Right lobe of liver (tissue), 6 donors: ENCODE measurements at places on chromosomes 3 and 15.
A peak's percentile ranks its signal among the peaks of the same experiment; 100 is the strongest.

GRCh38 chr3:196149375-196149774 lies 61.8 kb downstream of the ZDHHC19 start:
- H3K27me3 ChIP-seq = no peaks in the 10 kb centered on the region
- no peak for DNase-seq
- H3K4me3 ChIP-seq = no peak overlapping the region
- H3K27ac ChIP-seq = no peak overlapping the region
- no peaks in the 10 kb centered on the region for H3K36me3 ChIP-seq
- H3K4me1 ChIP-seq = no peaks in the 10 kb centered on the region

DNA sequence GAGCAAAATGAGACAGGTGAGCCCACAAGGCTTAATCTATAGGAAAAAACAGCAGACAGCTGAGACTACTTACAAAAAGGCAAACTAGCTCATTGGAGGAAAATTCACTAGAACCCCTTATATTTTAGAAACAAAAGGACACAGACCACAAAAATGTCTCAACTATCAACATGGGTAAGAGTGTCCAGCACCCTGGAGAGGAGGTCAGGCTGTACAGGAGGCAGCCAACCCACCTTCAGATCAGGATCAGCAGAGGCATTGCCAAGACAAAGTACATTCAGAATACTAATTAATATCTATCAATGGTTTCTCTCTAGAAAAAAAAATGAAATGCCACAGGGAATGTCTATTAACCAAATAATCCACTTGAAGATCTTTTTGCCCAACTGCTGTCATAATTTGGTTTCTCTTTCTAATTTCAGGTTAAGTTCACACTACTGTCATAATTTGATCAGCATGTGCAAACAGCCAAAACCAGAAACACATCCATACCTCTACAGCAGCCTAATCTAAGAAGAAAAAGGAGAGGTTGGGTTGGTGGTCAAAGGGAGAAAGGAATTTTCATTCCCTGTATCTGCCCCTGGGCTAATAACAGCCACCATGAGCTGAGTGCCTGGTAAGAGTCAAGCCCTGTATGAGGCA lies 26.0 kb upstream of the THBS1 start:
- H3K27me3 ChIP-seq = no peaks in the 10 kb centered on the region
- H3K36me3 ChIP-seq = no peaks in the 10 kb centered on the region
- no peak for DNase-seq
- H3K27ac ChIP-seq = no peak overlapping the region
- H3K4me1 ChIP-seq = no peaks in the 10 kb centered on the region

- H3K27ac ChIP-seq = no peak overlapping the region
- no peak for DNase-seq
Measured at GRCh38 chr3:102090721-102091045, 241.4 kb downstream of the NFKBIZ start.

GRCh38 chr3:171254315-171254714 lies 205.9 kb downstream of the TNIK start:
- H3K4me1 ChIP-seq = no peaks in the 10 kb centered on the region
- H3K4me3 ChIP-seq = no peak overlapping the region
- H3K27me3 ChIP-seq = no peaks in the 10 kb centered on the region
- DNase-seq = no peak
- H3K36me3 ChIP-seq = no peaks in the 10 kb centered on the region

GRCh38 chr3:4981665-4982494 lies 2.6 kb downstream of the BHLHE40 start:
- H3K27ac ChIP-seq = peak overlapping the region; percentile 100
- no peak for DNase-seq
- H3K27me3 ChIP-seq = no peaks in the 10 kb centered on the region
- no peaks in the 10 kb centered on the region for H3K4me1 ChIP-seq

DNA sequence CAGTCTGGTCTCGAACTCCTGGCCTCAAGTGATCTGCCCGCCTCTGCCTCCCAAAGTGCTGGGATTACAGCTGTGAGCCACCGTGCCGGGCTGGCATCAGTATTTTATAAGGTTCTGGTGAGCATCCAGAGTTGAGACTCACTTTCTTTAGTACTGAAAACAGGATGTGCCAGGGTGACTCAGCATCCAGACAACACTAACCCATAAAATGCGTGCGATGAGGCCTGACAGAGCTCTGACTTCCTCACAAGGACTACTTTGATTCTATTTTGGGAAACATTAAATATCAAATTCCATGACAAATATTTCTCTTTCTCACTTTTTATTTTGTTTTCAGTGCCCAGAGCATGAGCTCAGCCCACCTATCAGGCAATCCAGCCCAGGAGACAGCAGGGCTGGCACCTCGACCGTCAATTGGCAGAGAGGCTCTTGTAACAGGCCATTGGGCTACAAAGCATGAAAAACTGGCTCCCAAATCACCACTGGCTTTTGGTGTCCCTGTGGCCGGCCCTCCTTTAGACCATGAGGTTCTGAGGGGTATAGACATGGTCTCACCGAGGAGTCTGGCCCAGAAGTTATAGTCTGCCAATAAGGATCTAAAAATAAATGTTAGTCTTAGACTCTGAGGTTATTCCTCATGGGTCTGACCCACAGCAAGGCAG lies 75.0 kb downstream of the FEM1B start:
- no peak overlapping the region for H3K27ac ChIP-seq
- no peak overlapping the region for H3K4me3 ChIP-seq
- no peaks in the 10 kb centered on the region for H3K4me1 ChIP-seq
- no peaks in the 10 kb centered on the region for H3K36me3 ChIP-seq
